Naive thymus-derived CD8-positive, alpha-beta T cell (primary cell): ENCODE measurements at places on chromosomes 3 and 15. TPM values are rescaled to one million over a fixed set of nuclear protein-coding genes. Genes with fewer than 3 reads are reported as not detected.

- no peak for DNase-seq
Observed at GRCh38 chr3:119408243-119408950, 55.0 kb downstream of the TMEM39A start.

DNA sequence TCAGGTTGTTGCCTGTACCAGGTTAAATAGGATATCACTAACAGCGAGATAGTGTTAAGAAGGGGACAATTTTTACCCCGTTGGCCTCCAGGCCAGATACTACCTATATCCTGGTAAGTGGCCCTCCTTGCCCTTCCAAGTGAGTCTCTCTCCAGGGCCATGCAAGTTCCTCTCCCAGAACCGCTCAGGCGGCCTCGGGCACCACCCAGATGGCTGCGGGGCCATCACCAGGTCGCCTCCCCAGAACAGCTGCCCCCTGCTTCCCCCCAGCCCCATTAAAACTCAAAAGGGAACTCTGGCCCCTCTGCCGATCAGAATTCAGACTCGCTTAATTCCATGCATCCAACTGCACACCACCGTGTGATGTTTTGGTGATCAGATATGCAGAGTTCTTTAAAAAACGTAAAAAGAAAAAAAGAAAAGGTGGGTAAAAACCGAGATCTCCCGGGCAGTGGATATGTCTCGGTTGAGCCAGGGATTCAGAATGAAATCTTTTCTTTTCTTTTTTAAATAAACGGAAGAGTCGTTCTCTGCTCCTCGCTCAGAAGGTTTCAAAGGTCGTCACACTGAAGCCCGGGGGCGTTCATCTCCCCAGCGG, 1.9 kb upstream of the TRIM71 start:
- no peak for DNase-seq

DNA sequence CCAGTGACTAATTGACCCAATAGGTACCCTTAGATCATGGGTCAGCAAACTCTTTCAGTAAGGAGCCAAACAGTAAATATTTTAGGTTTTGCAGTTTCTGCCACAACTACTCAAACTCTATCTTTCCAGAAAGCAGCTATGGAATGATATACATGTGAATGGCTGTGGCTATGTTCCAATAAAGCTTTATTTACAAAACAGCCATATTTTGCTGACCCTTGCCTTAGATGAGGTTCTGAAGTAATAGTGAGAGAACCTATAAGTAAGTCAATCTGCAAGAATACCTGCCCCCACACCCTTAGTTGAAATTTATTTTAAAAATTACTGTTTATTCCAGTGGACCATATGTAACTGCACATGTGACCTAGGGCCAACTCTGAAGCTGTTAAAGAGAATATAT, 134.0 kb downstream of the CMSS1 start:
- DNase-seq = no peak

GRCh38 chr3:185933374-185934173, 4.2 kb downstream of the TRA2B start:
- no peak for DNase-seq

DNA sequence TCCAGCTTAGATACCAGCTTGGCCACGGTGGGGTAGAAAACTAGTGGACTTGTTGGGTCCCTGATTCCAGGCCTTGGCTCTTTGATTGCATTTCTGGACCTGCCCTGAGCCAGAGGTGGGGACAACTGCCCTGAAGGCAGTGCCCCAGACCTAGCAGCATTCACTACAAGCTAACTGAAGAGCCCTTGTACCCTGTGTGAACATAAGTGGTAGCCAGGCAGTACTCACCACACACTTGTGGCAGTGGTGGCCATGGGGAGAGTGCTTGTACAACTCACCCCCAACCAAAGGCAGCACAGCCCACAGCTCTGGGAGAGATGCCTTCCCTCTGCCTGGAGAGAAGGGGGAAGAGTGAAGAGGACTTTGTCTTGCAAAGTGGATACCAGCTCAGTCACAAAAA, 177.3 kb upstream of the NAALADL2 start:
- no peak for DNase-seq

DNA sequence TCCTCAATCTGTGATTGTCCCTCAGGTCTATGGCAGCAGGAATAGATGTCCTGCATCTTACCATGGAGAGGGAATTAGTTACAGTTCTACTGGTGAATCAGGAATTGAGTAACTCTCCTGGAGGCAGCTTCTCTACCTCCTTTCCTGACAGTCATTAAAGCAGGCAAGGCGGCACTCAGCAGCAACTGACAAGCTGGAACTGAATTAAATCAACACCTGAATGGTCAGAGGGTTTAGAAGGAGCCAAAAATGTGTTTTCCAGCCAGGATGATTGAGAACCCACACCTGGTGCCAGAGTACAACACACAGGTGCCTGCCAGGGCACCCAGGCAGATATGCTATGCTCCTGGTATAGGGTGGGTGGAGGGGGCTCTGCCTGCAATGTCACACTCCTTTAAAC, 43.1 kb upstream of the TIPARP start:
- DNase-seq = no peak

- DNase-seq = no peak
Observed at GRCh38 chr3:186640473-186640818, 247 bp downstream of the FETUB start.

GRCh38 chr3:160564949-160565441, 376 bp downstream of the KPNA4 start:
- peak; percentile 83 for DNase-seq

- DNase-seq = peak; percentile 35
Observed at GRCh38 chr3:177610686-177611633, 413.7 kb upstream of the TBL1XR1 start.

- DNase-seq = no peak
Observed at GRCh38 chr3:48267782-48268181, 26.9 kb downstream of the ZNF589 start.

DNA sequence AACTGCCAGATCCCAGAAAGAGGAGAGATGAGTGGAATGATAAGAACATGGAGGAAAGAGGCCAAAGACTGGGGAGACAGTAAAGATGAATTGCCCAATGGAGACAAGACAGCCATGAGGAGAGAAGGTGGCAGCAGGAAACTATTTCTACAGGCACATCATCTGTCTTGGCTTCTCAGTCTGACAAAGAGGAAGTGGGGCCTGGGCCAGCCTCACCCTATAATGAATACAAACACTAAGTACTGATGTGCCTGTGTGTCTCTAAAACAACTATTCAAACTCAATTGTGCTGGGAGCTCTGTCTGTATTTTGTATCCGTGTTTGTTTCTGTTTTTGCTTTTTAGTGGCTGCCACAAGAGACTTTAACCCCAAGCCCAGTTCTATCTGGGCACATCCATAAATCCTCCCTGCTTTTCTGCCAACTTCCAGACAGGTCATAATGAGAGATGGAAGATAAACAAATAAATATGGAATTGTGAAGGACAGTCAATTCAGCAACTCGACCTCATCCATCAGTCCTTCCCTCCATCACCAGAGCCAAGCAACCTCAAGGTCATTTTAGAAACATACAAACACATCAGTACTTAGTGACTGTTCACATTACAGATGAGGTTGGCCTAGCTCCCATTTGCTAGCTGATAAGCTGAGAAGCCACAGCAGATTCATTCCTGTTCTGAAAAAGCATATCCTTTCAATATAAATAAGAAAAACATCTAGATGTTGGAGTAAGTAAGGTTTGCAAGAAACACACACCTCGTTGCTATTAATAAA, 116.7 kb downstream of the CADPS start:
- no peak for DNase-seq

DNA sequence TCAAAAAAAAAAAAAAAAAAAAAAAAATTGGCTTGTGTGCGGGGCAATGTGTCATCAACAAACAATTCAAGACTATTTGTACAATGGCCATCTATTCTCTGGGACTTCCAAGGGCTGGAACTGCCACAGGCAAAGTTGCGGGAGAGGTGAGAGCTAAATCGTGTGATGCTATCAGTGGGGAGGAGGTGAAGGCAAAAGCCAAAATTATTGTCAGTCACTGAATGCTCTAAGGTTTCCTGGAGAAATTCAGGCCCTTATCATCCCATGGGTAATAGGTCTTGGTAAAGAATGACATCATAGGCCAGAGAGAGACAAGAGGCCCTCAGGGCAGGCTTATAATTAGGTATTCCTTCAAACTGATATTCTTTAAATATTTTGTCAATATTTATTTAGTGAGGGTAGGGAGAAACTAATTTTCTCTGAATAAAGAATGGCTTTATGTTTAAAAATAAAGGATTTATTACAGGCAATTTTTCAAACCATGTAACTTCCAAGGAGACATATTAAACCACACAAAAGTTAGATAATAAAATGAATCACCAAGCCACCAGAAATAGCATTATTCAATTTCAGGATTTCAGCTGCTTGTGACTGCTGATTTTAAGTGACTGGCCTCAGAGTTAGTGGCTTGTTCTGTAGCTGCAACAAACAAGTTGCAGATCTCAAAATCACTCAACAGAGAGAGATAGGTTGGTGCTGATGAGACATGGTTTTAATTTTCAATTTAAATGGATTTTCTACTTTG, 226.3 kb upstream of the MRPL3 start:
- no peak for DNase-seq

GRCh38 chr15:72754096-72754495, 29.5 kb downstream of the ADPGK start:
- DNase-seq = no peak

DNA sequence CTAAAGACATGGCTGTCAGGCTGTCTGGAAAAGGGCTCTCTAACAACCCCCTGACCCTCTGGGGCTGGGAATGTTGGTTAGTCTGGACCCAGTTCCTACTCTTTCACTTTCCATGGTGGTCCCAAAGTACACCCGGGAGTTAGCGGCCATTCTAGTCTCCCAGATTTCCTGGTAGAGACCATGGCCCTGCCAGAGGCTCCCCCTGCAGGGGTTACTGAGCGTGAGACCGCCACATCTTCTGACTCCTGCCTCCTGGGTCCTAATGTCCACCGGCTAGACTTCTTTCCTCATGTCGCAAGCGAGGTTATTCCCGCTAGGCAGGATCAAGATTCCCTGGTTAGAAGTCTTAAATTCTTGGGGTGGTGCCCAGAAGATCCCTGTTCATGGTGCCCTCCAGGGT, 540.0 kb upstream of the ROBO1 start:
- DNase-seq = no peak

DNA sequence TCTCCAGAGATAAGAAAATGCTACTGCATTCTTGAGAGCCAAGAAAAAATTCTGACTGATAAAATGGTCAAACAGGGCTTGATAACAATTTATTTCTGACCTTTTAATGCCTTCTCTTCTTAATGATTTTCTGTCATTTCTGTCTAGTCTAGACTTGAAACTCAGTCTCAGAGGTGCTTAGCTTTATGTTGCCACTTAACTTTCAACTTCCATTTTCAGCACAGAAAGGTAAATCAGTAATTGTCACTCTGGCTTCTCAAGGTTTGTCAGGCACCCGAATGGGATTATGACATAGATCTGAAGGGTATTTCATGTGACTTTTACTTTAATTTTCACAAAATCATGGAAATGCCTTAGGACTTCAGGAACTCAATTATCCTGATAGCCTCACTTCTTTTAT, 155.4 kb upstream of the GBE1 start:
- no peak for DNase-seq

DNA sequence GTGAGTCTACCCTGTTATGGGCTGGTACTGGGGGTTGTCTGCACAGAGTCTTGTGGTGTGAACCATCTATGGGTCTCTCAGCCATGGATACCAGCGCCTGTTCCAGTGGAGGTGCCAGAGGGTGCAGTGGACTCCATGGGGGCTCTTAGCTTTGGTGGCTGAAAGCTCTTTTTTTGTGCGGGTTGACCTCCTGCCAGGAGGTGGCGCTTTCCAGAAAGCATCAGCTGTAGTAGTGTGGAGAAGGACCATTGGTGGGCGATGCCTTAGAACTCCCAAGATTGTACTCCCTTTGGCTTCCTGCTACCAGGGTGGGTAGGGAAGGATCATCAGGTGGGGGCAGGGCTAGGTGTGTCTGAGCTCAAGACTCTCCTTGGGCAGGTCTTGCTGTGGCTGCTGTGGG, 602.6 kb downstream of the RSL24D1 start:
- DNase-seq = no peak

- DNase-seq = no peak
Observed at GRCh38 chr15:60568301-60568742, 89.4 kb upstream of the ICE2 start.

- DNase-seq = no peak
Observed at GRCh38 chr3:31277582-31277981, 255.1 kb upstream of the STT3B start.

DNA sequence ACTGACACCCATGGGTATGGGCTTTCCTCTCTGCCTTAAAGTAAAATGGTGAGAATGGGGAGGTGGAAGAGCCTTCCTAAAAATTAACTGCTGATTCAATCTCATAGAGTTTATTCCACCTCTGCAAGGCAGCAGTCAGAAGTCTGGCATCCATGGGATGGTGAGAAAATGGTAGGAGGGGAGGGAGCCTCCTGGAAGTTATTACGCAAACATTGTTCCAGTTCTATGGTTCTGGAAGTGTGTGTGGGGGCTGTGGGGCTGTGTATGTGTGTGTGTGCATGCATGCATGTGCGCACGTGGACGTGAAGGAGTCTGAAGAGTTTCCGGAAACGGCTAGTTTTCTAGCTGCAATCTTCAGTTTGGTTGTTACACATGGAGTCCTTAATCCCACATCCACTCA, 177.6 kb downstream of the KCNAB1 start:
- no peak for DNase-seq

DNA sequence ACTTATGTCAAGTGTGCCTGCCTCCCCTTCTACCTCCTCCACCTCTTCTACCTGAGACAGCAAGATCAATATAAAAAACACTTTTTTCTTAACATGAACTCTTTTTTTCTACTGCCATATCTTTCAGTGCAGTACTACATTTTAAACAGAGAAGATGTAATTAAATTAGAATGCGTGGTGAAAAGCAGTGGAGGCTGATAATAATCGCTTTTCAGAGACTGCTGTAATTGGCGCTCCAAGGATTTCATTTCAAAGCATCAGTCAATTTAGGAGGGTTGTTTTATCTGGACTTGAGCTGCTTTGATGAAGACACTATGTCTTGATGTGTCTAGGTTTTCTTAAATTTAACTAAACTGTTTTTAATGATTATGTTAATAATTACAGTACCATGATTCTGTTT, 85.3 kb upstream of the CRBN start:
- DNase-seq = no peak

- DNase-seq = no peak
Observed at GRCh38 chr15:72964542-72964941, 87.7 kb upstream of the NEO1 start.

- DNase-seq = no peak
Observed at GRCh38 chr3:33035596-33035995, 61.4 kb downstream of the GLB1 start.

Gene TRIM71
- not detected for polyA plus RNA-seq

Gene CRBN
- 194 TPM for polyA plus RNA-seq

Gene DNAH12
- not detected for polyA plus RNA-seq

Gene ULK3
- 32.2 TPM for polyA plus RNA-seq

Gene SV2B
- polyA plus RNA-seq = not detected

Gene PLSCR4
- polyA plus RNA-seq = not detected

Gene TKT
- polyA plus RNA-seq = 73.1 TPM

Gene NR2E3
- not detected for polyA plus RNA-seq

Gene TMEM45A
- not detected for polyA plus RNA-seq

Gene ENTPD3
- not detected for polyA plus RNA-seq

Gene STRA6
- polyA plus RNA-seq = not detected

Gene GRAMD1C
- polyA plus RNA-seq = 0.37 TPM

Gene MUC20
- polyA plus RNA-seq = not detected

Gene LINGO1
- not detected for polyA plus RNA-seq

Gene MELTF
- 0.12 TPM for polyA plus RNA-seq

Gene MAGEF1
- 28.5 TPM for polyA plus RNA-seq
